ENCODE measurements at places on chromosomes 6 and 20.
A peak's percentile ranks its signal among the peaks of the same experiment; 100 is the strongest.

DNA sequence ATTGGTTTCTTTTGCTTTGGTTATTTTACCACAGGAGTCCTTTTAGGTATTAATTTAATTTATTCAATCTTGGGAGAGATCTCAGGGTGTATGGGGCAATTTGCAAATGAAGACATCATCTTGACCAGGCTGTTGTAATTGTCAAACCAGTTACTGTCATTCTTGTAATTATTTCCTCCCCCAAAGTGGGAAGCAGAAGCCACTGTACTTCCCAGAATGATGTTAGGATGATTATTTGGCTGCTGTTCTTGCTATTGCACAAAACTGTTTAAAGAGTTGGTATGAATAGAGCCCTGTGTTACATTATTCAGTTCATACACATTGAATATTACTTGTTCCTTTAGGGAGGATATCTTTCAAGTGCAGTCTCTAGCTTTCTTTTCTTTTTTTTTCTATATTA is 1.7 kb downstream of the TAAR6 start:
- no peak for DNase-seq

- DNase-seq = no peak
These were observed 14.2 kb downstream of the PAX1 start for GRCh38 chr20:21719592-21720214.

DNA sequence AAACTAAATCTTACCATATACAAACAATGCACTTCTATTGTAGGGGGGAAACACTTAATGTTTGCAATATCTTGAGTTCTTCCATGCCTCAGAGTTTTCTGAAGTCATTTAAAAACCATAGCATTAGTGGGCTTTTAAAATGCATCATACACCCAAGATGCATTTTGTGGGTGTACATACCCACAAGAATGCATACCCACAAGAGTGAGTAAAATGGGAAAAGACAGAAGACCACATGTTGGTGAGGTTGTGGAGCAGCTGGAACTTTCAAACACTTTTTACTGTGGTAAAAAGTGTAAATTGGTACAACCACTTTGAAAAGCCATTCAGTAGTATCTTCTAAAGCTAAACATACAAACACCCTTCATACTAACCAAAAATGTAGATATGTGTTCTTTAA is 57.5 kb downstream of the CYB5R4 start:
- DNase-seq = no peak

- no peak for DNase-seq
These were observed 48.3 kb upstream of the SIRPA start for GRCh38 chr20:1846876-1847275.

DNA sequence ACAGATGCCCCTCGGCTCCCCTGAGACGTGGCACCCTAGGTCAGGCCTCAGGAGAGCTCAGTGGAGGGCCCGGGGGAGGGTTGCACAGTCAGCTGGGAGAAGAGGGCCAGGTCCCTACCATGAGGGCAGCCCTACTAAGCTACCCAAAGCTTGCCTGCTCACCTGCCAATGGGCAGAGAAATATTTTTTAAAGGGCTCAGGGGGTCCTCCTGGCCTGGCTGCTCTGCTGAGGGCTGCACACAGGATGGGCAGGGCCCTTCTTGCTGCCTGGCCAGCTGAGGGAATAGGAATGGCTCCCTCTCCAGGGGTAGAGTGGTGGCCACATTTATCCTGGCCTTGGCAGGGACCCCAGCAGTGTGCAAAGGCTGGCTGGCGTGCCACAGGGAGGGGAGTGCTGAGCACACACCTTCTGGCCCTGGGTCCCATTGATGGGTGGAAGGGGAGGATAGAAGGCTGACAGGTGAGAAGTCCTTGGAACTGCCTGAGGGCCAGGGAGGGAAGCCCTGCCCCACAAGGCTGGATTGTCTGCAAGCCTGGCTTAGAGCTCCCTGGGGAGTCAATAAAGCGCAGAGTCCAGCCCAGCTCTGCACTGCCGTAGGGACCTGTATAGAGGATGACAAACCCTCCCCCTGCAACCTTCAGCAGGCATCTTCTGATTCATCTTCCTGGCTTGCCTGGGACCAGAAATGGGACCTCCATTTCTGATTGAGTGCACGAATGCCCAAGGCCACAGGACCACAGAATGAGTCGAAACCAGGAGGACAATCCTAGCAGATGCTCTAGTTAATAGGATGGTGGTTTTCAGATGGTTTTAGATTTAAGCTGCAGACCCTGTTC is 62.1 kb downstream of the NOL4L start:
- DNase-seq = no peak

DNA sequence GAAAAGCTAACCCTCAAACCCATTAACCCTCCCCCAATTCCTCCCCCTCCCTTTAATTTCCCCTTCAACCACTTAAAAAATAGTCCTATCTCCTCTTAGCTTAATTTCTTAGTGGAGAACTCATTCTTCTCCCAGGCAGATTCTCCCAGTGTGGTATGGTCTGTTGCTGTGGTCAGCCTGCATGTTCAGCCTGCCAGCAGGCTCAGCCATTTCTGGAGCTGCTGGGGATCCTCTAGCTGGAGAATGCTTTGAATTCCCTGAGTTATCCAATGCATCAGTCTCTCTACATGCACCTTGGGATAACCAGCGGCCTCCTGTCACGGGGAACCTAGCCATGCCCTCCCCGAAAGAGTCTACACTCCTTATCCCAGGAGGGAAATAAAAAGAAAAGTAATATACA is 375.4 kb upstream of the RSPO3 start:
- no peak for DNase-seq

GRCh38 chr20:54849741-54850140 is 374.3 kb downstream of the DOK5 start:
- DNase-seq = no peak

GRCh38 chr6:39350723-39351505 is 28.4 kb upstream of the KCNK16 start:
- DNase-seq = no peak

GRCh38 chr6:110053395-110054240 is 75.5 kb downstream of the GPR6 start:
- DNase-seq = no peak

DNA sequence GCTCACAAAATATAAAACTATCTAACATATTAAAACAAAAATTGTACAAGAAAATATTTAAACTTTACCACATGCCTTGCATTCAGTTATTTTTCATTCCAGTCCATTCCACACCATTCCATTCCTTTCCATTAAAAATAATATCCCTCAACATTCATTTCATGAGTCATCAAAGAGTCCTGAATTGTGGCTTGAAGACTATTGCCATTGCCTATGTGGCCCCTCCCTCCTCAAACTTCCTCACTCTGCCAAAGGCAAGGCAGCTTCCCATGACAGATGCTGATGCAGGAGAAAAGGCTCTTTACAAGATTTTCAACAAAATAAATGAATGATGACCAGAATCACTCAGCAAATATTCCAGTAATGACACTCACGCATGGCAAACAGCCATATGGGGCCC is 31.7 kb downstream of the IL20RA start:
- no peak for DNase-seq

GRCh38 chr6:105191351-105191750 is 11.5 kb upstream of the POPDC3 start:
- DNase-seq = no peak

DNA sequence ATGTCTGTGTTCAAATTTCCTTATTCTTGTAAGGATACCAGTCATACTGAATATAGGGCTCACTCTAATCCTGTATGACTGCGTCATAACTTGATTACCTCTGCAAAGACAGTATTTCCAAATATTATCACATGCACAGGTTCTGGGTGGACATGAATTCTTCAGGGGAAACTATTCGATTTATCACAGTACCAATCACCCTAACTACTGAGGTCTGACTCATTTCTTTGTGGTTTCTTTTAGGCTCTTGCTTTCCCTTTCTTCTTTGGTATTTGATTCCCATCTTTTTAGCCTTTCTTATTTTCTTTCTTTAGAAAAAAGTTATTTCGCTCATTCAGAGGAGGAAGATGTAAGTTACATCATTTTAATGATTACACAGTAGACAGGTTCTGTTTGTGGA is 40.3 kb upstream of the TBX18 start:
- no peak for DNase-seq

- DNase-seq = no peak
These were observed 26.7 kb downstream of the AKAP7 start for GRCh38 chr6:131161987-131162386.

GRCh38 chr6:41122918-41123317 is 31.2 kb downstream of the TREML1 start:
- DNase-seq = no peak

- no peak for DNase-seq
These were observed 12.2 kb upstream of the SHLD1 start for GRCh38 chr20:5737966-5738365.

DNA sequence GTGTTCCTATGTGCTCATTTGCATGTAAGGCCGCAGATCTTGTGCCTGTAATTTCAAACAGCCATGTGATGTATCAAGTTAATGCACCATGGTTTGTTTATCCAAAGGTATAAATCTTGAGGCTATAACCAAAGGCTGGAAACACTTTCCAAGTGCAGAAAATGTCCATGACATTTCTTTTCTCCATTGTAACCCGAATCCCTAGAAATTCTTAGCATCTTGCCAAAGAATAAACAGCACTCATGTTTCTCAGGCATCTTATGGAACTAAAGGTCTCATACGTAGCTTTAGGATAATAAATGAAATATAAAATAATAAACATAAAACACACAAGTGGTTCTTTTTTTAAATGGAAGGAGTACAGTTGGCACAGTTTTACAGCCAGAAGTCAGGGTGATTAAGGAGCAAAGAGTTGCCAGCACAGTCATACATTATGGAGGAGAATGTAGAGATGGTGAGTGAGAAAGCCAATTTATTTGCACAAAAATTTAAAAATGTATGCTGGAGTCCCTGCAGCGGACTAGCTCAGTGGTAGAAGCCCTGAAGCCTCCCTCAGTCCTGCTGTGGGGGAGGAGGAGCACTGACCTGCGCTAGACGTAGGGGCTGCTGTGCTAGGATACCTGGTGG is 18.0 kb downstream of the CDH26 start:
- DNase-seq = no peak

DNA sequence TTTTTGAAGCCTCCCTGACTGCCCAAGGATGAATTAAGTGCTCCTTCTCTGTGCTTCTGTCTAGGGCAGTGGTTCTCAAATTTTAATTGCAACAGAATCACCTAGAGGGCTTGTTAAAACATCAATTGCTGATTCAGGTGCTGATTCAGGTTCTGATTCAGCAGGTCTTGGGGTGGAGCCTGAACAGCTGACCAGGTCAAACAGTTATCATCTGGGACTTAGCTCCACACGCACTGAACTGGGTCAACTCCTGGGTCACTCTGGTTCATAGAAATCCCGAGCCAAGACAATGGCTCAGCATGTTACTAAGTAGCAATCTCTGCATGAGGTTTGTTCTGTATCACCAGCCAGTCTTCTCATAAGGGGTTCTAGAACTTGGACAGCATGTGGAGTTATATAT is 192.3 kb downstream of the GJA1 start:
- DNase-seq = no peak

DNA sequence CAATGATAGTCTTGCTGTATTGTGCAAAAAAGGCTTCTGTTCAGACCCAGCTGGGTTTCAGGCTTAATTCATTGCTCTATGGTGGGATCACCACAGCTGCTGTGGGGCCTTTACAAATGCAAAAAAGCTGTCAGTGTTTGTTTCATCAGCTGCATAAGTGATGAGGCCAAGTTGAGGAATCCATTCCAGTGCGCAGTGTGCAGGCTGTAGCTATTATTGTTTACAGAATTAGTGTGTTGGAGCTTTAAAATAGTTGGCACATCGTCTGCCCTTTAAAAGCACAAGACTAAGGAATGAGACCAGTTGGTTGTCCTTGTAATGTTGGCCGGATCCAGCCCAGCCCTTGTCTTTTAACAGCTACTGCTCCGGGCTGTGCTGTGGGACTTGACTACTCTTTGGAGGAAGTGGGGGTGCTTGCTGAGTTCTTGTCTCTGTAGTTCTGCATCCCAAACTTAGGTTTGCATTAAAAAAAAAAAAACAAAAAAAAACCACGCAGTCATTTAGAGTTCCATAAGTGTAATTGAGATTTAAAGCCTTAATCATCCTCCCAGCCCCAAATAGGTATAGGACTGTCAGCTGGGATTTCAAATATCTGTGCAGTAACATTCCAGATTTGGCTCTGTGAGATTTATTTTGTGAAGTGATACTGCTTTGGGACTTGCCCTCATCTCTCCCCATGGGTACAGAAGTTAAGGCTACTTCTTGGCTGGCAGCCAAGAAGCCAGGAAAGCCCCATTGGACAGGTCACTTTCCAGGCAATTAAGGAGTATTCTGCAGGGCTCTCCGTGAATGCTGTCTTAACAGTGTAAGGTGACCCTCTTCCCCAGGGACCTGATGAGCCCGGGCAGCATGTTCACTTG is 19.3 kb downstream of the JARID2 start:
- peak; percentile 65 for DNase-seq

DNA sequence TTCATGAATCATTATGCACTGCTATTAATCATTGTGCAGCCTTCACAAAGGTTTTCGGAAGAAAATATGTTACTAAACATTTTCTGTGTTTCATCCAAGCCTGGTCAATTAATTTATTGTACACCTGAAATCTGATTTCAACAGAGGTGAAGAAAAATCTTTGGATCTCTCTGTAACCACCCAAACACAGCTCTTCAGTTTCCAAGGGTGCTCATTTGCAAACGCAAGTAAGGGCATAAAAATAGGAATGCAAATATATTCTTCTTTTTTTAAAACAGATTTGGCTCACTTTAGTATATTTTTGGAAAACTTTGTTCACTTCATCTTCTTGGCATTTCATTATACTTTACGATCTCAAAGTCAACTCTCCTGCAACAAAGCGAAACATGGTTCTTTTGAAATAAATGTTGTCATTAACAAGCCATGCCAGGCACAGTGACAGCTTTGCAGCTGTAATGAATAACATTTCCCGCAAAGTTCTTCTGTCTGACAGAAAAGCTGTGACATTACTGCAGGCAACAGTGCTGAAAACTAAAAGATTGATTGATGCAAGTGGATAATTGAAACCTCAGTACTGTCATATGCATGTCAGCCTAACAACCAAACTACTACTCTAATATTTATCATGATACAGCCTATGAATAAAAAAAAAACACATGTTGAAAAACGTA is 348.3 kb downstream of the FRK start:
- DNase-seq = no peak

- no peak for DNase-seq
These were observed 1.1 kb downstream of the ZNF165 start for GRCh38 chr6:28081486-28081751.

- no peak for DNase-seq
These were observed 195.3 kb downstream of the SLC24A3 start for GRCh38 chr20:19407736-19408135.

- DNase-seq = no peak
These were observed 462.5 kb upstream of the BTBD3 start for GRCh38 chr20:11454966-11455799.

DNA sequence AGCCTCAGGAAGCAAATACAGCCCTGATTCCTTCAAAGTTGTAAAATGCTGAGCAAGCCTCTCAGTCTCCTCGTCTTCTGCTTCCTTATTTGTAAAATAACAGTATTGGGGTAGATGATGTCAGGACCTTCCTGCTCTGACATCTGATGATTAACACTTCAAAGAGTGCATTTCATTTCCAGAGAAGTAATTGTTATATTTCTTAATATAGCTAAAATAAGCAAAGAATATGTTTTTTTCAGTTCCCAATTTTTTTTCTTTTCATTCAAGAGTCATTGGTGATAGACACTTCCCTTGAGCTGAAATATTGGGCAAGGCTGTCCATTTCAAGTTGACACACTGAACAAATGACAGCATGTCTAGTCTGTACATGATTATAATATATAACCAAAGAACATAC is 53.4 kb downstream of the SLX4IP start:
- no peak for DNase-seq

- no peak for DNase-seq
These were observed 312.6 kb upstream of the ID4 start for GRCh38 chr6:19524366-19525186.
